ENCODE measurements at places on chromosomes 13 and 19. TPM values are rescaled to one million over a fixed set of nuclear protein-coding genes. Genes with fewer than 3 reads are reported as not detected.

DNA sequence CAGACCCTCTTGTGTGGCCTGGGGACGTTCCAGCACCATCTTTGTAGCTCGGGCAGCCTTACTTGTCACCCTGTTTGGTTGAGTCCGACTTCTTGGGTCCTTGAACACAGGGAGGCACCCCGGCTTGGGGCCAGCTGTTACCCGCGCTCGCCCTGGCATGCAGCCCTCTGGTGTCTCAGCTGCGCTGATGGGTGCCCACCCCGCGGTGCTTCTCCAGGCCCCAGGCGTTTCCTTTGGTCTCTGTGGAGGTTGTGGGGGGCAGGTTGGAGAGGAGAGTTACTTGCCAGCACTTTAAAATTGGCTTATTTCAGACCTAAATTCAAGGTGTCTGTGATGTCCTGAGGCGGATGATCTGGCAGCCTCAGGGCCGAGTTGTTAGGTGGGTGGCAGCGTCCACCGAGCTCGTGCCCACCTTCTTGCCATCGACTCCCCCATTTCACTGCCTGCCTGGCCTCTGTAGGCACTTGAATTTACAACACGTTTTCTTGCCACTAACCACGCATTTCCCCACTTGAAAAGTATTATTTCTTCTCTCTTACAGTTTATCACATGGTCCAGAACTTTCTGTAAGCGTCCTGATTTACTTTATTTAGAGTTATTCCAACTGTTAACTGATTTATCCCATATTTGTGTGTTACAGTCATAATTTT lies 16.9 kb downstream of the UBAC2 start:
- no peaks in the 10 kb centered on the region for H3K27me3 ChIP-seq
- H3K27ac ChIP-seq: no peak overlapping the region
- H3K4me3 ChIP-seq: no peak overlapping the region

- no peaks in the 10 kb centered on the region for H3K27me3 ChIP-seq
- no peak for DNase-seq
- no peak overlapping the region for H3K4me3 ChIP-seq
- no peaks in the 10 kb centered on the region for H3K36me3 ChIP-seq
Measured at GRCh38 chr13:97921176-97921816, 32.2 kb upstream of the IPO5 start.

- no peaks in the 10 kb centered on the region for H3K36me3 ChIP-seq
- H3K27ac ChIP-seq: peak overlapping the region; percentile 47
- peaks cover 3% of the 10 kb centered on the region for H3K4me1 ChIP-seq
Measured at GRCh38 chr13:51453959-51454703, 1.3 kb upstream of the INTS6 start.

DNA sequence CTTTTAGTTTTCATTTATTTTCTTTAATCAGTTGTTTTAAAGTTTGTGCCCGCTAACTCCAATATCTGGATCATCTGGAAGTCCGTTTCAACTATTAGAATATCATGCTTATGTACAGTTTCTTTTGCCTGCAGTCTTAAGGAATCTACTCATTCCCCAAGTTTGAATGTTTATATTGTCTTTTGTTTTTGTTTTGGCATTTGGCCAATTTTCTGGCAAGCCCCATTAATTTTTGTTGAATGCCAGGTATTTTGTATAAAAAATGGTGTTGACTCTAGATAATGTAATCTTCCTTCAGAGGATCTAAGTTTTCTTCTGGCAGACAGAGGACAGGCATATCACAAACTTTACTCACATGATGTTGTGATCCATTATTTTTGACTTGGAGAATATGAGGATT lies 11.1 kb upstream of the ZNF235 start:
- no peak for DNase-seq
- H3K4me3 ChIP-seq: no peak overlapping the region
- H3K27ac ChIP-seq: no peak overlapping the region
- no peaks in the 10 kb centered on the region for H3K4me1 ChIP-seq

DNA sequence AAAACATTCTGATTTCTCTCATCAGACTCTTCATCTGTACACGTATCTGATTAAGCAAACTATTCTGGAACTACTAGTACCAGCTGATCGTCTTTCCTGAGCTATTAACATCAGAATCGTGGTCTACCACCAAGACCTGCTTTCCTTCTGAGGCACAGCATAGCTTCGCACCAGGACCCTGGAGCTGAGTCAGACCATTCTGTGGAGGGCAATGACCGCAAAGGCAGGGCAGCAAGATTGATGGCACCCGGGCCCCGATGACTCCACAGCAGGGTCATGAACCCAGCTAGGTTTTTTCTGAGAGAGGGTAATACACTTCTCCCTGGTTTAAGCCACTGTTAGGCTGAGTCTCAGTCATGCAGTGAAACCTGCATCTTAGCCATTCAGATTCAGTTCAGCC lies 158.7 kb upstream of the GPR12 start:
- no peak overlapping the region for H3K4me3 ChIP-seq
- no peaks in the 10 kb centered on the region for H3K36me3 ChIP-seq
- H3K4me1 ChIP-seq: no peaks in the 10 kb centered on the region
- no peak for DNase-seq
- H3K27ac ChIP-seq: no peak overlapping the region

DNA sequence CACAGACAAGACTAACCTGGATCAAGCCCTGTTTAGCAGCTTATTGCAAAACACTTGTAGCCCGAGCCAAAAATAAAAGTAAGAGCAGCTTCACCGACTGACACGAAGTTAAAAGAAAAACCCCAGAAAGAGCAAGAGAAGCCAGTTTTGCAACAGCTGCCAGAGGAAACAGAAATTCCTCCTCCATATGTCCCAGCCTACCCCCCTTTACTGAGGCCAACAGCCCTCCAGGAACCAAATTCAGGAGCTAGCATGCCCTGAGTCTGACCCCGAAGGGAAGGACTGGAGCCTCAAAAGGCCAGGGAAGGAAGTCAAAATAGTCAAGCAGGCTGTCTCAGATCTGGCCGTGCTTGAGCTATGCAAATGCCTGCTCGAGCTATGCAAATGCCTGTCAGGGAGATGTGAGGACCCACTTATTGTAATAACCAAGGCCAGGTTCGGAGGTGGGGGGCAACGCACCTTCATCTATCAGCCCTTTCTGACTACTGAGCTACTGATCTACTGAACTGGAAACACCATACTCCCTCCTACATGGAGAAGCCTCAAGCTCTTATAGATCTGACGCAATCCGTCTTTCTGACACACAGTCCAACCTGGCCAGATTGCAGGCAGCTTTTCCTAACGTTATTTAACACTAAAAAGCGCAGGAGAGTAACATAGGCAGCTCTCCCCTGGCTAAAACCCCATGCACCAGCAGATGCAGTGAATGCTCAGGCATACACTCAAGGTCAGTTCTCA lies 6.7 kb downstream of the SIGLEC11 start:
- no peaks in the 10 kb centered on the region for H3K36me3 ChIP-seq
- H3K27me3 ChIP-seq: no peaks in the 10 kb centered on the region
- no peak overlapping the region for H3K27ac ChIP-seq
- no peak overlapping the region for H3K4me3 ChIP-seq
- peaks cover 2% of the 10 kb centered on the region for H3K4me1 ChIP-seq
- peak; percentile 42 for DNase-seq

DNA sequence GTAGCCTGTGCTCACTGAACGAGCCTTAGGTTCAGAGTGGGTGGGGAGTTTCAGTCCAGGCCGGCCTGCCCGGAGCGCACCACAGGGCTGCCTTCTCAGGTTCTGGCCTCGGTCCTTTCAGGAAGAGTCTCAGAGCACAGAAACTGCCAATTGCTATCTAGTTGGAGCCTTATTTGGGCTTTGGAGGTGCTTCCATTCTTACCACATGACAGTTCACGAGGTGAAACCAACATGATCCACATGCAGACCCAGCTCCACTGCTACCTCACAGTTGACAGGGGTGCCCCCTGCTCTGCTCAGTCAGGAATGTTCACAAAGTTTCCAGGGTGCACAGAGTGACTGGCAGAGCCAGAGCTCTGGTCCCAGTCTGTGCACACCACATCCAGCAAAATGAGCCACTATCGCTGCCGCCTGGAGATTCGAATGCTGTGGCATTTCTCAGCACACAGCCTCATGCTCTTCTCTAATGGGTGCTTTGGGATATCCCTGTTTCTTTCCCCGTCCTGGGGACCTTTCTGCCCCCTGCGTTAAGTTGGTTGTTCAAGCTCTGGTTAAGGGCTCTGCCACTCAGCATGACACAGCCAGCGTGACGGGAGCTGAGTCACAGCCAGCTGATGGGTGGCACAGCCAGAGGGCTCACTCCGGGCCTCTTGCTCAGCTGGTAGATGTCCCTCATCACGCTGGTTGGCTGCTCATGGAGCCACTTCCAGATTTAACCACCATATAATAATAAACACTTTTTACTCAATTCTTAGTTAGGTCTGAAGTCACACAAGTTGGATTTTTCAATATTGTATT lies 7.5 kb upstream of the SACS start:
- no peak overlapping the region for H3K4me3 ChIP-seq
- no peak for DNase-seq
- H3K27me3 ChIP-seq: no peaks in the 10 kb centered on the region
- no peaks in the 10 kb centered on the region for H3K36me3 ChIP-seq
- H3K27ac ChIP-seq: no peak overlapping the region
- no peaks in the 10 kb centered on the region for H3K4me1 ChIP-seq

FBXO27 gene
- total RNA-seq: 5.0 TPM

DNA sequence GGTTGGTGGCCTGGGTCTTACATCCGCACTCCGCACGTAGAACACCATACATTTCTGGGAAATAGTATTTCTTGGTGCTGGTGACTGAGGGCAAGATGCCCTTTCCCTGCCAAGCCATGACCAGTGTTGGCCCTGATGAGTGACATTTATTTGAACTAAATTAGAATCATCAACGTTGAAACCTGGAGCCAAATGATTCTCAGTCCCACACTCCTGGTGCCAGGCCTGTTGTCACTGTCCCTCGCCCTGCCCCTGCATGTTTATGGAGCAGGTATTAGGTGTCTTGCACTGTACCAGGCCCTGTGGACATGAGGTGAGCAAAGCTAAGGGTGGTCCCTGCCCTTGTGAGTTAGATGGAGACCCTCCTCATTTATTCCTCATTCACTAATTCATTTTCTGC lies 5.8 kb downstream of the CHST8 start:
- H3K36me3 ChIP-seq: no peaks in the 10 kb centered on the region
- H3K27me3 ChIP-seq: no peaks in the 10 kb centered on the region
- DNase-seq: no peak
- no peak overlapping the region for H3K4me3 ChIP-seq
- no peaks in the 10 kb centered on the region for H3K4me1 ChIP-seq

- no peak overlapping the region for H3K27ac ChIP-seq
- H3K4me3 ChIP-seq: no peak overlapping the region
- no peak for DNase-seq
- no peaks in the 10 kb centered on the region for H3K27me3 ChIP-seq
- H3K4me1 ChIP-seq: no peaks in the 10 kb centered on the region
Measured at GRCh38 chr13:98834254-98834960, 81.9 kb upstream of the SLC15A1 start.

GRCh38 chr13:62292714-62293480 lies 877.2 kb upstream of the PCDH20 start:
- peaks cover 2% of the 10 kb centered on the region for H3K27me3 ChIP-seq
- H3K4me3 ChIP-seq: no peak overlapping the region
- H3K4me1 ChIP-seq: no peaks in the 10 kb centered on the region
- DNase-seq: no peak
- no peak overlapping the region for H3K27ac ChIP-seq
- no peaks in the 10 kb centered on the region for H3K36me3 ChIP-seq

GRK1 gene
- total RNA-seq: 0.10 TPM

AMER2 gene
- not detected for total RNA-seq

GRCh38 chr19:46488551-46488950 lies 7.1 kb downstream of the PNMA8B start:
- H3K27me3 ChIP-seq: no peaks in the 10 kb centered on the region
- H3K36me3 ChIP-seq: no peaks in the 10 kb centered on the region
- H3K4me1 ChIP-seq: no peaks in the 10 kb centered on the region
- H3K27ac ChIP-seq: no peak overlapping the region

DNA sequence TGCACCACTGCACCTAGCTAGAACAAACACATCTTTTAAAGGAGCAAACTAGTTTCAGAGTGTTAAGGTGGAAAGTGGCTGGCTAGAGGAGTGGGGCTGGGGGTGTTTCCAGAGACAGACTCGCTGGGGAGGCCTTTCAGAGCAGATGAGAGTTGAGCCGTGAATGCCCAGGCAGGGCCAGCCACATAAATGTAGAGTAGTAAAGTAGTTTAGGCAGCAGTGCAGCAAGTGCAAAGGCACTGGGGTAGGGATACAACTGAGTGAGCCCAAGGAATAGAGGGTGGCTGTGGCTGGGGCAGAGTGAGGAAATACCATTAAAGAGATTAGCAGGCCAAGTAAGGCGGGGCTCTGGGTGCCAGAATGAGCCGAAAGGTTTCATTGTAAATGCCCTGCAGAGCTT lies 72.0 kb downstream of the ALOX5AP start:
- H3K36me3 ChIP-seq: no peaks in the 10 kb centered on the region
- no peak for DNase-seq
- H3K4me3 ChIP-seq: no peak overlapping the region
- no peaks in the 10 kb centered on the region for H3K27me3 ChIP-seq

DNA sequence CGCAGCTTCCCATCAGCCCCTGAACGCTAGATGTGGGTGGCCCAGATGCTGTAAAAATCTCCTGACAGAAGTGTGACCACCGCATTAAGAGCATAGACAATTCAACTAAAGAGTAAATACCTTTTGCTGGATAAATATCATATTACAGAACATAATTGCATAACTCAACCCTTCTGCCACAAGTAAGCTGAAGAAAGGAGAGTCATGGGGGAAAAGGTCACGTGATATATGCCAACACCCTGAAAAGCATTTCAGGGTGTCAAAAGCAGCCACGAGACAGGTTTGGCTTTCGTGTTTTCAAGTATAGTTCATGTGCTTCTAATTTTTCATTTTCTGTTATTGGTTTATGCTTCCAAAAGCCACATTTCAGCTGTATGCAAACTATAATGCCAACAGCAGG lies 71.3 kb downstream of the LHFPL6 start:
- no peak overlapping the region for H3K27ac ChIP-seq
- no peaks in the 10 kb centered on the region for H3K36me3 ChIP-seq
- no peaks in the 10 kb centered on the region for H3K27me3 ChIP-seq
- peaks cover 15% of the 10 kb centered on the region for H3K4me1 ChIP-seq
- H3K4me3 ChIP-seq: no peak overlapping the region

TSC22D1 gene
- 122 TPM for total RNA-seq

KLK15 gene
- not detected for total RNA-seq

DNA sequence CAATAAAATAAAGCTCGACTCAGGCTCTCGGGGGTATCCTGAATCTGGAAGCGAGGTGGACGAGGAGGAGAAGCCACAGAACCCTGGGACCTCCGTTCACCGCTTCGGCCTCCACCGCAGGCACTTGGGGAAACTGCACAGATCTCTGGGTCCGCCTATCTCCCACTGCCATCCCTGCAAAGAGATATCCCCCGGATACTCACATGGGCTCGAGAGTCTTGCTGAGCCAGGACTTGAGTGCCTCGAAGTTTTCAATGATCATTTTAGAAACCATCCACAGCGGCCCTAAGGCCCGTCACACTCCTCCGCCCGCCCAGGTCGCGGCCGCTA lies 589 bp downstream of the RBM26 start:
- H3K4me3 ChIP-seq: peak overlapping the region; percentile 99
- DNase-seq: no peak
- no peaks in the 10 kb centered on the region for H3K36me3 ChIP-seq
- peak overlapping the region; percentile 28 for H3K27ac ChIP-seq
